ENCODE measurements at places on chromosomes 7 and 10.

DNA sequence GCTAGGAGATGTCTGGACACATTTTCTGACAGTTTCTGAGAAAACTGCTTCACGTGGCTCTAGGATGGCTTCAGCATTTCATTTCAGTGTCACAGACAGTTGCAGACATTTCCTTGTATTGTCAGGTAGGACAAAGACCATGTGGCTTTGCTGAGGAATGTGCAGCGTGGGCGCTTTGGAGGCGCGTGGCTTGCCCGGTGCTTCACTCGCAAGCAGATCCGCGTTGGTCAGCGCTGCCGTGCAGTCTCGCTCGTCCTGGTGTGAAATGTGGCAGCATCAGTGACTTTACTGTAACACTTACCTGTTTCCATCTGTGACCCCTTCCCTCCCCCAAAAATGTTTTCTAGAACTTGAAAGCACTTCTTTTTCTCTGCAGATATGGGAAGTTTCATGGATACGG is 340.5 kb downstream of the SDK1 start:
- no peak for DNase-seq

GRCh38 chr10:123759041-123759440 is 92.9 kb downstream of the GPR26 start:
- DNase-seq = no peak

GRCh38 chr7:13692548-13692947 is 296.9 kb downstream of the ETV1 start:
- no peak for DNase-seq

- DNase-seq = no peak
Observed at GRCh38 chr10:109968953-109969759, 38.6 kb upstream of the ADD3 start.

DNA sequence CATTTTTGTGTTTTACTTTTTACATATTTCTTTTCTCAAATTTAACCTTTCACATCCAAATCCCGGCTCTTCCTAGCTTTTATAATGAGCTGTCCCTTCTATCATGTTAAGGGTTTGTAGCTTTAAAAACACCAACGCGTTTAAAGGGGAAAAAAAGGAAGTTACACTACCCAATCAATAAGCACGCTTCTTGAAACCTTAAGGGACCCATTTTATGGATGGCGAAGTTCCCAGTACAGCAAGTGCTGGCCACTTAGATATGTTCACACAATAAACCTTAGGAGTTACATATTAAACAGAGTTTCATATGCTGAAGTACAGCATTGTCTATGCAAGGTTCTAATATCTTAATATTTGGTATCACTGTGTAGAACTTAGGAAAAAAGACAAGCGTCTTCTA is 1.8 kb downstream of the GNG11 start:
- no peak for DNase-seq

DNA sequence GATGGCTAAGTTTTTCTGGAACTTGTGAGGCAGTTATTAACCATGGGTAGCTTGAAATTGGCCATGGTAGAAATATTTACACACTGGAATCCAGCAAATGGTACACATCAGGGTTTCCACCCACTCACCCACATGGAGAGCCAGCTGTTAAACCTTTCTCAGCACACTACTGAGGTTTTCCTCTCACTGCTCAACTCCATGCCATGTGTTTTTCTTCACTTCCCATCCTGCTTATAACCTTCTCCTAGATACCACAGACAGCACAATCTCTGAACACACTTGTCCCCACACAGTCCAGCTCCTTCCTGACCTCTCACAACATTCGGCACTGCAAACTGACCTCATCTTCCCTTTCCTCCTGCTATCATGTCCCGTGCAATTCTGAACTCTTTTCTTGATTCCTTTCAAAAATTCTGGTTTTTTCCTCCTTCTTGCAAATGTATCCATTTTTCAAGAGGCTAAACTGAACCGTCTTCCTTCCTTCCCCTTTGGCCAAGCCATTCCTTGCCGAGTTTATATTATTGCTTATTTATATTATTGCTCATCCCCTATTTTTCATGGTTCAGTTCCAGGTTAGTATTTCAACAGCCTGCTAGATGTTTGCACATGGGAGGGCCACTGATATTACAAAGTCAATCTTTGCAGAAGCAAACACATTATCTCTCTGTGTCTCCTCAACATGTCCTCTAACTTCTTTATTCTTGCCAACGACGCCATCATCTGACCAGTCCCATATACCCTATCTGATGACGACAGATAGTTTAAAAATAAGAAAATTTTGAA is 606.4 kb downstream of the SORCS1 start:
- DNase-seq = no peak

DNA sequence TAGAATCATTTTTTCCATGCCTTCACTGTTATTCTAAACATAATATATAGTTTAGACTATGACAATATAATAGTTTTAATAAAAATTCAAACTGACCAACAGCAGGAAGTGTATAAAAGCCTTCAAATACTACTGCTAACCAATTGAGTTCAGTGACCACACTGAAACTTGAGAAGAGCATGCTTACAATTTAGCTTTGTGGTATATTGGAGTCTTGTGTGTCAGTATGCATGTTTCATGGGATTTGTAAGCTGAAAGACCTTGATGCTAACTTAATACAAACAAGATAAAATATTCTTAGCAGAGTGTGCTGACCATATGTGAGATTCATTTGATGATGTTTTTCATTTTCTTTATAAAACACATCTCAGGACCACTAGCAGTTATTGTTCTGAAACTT is 395.5 kb downstream of the SUGCT start:
- DNase-seq = no peak

- DNase-seq = no peak
Observed at GRCh38 chr7:119936836-119937235, 336.1 kb upstream of the KCND2 start.

GRCh38 chr7:16422103-16422435 is 731 bp upstream of the CRPPA start:
- DNase-seq = no peak

- DNase-seq = no peak
Observed at GRCh38 chr10:96706331-96706853, 13.9 kb downstream of the PIK3AP1 start.

DNA sequence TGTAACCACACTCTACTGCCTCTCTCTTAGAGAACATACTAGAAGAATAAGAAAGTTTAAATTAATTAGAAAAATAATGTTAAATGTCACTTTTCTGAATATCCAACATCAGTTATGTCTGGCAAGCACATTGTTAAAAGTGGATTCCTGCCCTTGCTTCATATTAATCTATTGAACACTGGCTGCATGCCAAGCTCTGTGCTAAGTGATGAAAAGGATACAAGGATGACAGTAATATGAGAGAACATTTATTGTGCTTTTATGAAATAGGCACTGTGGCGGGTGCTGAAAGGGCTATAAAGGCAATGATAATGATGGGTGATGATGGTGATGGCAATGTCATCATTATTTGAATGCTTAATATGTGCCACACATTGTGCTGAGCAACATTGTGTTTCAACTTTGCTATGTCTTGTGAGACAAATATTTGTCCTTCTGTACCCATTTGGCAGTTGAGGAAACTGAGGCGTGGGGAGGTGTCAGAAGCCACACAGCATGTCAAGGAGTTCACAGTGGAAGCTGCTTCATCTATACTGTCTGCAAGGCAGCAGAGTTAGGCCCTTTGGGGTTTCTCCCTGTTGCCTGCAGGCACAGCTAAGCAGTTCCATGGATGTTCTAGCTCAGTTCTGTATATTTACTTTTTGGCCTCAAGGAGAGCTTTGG is 64.2 kb upstream of the RAPGEF5 start:
- DNase-seq = no peak

DNA sequence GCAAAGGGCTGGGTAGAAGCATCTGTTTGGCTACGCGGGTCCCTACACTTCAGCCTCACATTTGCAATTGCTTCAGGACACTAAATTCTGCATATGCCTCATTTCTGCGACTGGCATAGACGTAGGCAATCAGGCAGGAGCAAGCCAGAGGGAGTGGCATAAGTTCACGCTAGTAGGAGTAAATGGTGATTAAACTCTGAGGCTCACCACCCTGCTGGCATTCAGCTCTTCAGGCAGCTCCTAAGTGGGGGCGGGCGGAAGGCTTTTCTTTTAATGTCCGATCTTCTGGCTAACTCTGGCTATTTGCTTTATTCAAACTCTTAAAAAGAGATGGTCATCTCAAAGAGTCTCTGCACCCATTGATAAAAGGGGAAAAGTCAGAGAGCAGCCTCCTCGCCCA is 45.3 kb downstream of the RGS10 start:
- DNase-seq = no peak

DNA sequence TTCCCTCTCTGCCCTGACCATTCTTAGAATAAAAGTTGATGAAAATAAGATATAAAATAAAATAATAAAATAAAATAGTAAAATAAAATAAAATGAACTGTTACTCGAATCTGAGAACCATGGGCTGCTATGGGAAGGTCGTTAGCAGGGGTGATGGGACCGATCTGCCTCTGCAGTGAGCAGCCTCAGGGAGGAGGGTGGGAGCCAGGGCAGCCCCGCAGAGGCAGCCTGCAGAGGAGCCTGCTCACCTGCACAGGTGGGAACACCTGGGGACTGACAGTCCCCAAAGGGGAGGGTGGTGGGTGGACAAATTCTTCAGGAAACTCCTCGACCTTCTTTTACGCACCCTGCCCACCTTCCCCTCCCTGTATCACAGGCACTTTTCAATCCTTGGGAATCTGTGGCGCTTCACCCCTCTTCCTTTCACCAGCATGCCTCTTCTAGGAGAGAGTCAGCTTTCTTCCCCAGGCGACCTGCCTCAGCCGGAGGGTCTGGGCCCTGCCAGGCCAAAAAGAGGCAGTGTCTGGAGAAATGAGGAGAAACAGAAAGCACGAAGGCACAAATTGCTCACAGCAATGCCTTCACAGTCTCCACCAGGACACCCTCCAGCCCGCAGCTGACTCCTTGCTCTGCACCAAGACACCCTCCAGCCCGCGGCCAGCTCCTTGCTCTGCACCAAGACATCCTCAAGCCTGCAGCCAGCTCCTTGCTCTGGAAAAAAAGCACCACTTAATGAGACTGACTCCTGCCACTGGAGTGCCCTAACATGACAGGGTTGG is 368.4 kb upstream of the SHH start:
- DNase-seq = no peak

DNA sequence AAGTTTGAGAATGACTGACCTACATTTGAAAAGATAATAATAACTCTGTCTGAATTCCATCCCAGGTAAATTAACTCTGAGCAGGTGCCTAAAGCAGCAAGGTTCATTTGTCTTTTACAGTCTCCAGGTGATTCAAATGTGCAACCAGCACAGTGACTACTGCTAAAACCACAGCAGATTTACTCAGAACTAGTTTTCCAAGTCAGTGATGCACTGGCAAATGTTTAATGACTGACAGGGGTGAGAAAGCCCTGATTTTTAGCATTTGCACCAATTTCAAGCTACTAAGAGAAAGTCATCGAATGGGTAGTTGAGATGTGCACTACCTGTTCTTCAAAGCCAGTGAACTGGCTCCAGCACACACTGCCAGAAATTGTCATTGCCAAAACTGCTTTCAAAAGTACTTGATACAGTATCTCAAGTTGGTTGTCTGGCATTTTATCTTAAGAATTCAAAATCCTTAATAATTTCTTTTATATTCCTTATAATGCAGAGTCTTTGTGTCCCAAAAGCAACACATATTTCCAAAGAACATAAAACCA is 60.3 kb downstream of the ATOH7 start:
- DNase-seq = no peak

- no peak for DNase-seq
Observed at GRCh38 chr10:3096149-3096548, 28.8 kb downstream of the PFKP start.

- no peak for DNase-seq
Observed at GRCh38 chr7:127930341-127931328, 100.6 kb downstream of the LRRC4 start.

DNA sequence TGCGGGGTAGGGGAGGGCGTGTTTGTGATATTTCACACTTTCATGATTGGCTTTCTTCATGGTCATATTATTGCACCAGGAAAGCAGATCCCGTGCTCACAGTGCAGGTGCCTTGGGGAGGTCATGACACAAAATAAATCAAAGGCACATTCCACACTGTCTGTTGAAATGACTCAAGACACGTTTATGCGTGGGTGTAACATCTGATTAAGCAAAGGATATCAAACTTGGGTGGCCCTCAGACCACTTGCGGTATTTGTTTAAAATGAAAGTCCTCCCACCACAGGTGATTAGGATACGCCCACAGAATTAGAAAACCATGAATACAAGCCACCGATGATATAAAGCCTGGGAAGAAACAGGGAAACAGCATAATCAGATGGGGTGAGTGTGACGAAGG is 51.1 kb downstream of the SVIL start:
- no peak for DNase-seq

- DNase-seq = no peak
Observed at GRCh38 chr10:17488848-17489247, 34.5 kb upstream of the ST8SIA6 start.

DNA sequence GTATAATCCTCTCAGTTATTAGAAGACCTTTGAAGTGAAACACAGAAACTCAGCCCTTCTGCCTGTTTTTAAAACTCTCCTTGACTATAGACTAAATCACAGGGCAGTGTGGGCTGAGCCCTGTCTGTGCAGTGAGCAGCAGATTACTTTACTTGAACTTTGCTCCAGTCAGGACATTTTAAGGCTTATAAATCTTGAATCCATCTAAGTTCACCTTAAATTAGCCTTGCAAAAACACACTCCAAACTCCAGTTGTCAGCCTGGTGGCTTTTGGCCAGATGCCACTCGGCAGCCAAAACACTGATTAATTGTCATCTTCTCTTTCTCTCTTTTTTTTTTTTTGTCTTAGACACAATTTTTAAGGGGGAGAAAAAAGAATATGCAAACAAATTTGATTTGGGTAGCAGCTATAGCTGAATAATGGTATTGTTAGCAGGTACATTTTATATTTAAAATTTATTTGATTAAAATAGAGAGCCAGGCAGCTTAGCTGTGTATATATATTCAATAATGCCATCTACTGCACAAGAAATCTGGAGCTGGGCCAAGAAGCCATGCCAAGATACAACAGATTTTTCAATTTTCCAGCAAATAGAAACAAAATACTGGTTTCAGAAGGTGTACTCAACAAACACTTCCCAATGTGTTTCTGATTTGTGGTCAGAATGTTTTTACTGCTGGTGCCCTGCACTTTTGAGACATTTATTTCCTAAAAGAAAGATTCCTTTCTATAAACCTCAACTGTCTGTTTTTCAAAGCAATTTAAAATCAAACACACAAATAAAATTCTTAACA is 247.7 kb downstream of the TFEC start:
- no peak for DNase-seq

- DNase-seq = no peak
Observed at GRCh38 chr10:14565199-14565598, 209.5 kb downstream of the FAM107B start.

GRCh38 chr7:127736511-127736910 is 84.5 kb downstream of the SND1 start:
- DNase-seq = no peak

DNA sequence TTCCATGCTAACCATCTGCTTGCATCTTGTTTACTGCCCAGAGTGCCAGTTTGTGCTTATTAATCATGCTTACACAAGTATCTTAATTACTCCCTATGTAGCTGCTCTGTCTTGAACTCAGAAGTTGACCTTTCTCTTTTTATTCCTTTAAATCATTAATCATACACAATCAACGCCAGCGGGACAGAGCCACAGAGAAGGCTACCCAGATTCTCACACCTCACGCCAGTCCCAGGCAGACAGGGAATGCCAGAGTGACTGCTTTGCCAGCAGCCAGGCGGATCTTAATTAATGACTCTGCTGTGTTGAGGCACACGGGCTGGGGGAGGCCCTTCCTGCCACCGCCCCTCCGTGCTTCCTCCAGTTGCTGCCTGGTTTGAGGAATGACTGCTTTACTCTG is 229.4 kb downstream of the LRMDA start:
- DNase-seq = no peak
